ENCODE measurements at places on chromosomes 16 and 17.

GRCh38 chr16:64586781-64587180 is 535.1 kb downstream of the CDH11 start:
- no peak for DNase-seq

GRCh38 chr16:48025359-48025758 is 130.4 kb downstream of the ABCC12 start:
- no peak for DNase-seq

- no peak for DNase-seq
Observed at GRCh38 chr17:8923762-8924161, 41.7 kb downstream of the PIK3R5 start.

DNA sequence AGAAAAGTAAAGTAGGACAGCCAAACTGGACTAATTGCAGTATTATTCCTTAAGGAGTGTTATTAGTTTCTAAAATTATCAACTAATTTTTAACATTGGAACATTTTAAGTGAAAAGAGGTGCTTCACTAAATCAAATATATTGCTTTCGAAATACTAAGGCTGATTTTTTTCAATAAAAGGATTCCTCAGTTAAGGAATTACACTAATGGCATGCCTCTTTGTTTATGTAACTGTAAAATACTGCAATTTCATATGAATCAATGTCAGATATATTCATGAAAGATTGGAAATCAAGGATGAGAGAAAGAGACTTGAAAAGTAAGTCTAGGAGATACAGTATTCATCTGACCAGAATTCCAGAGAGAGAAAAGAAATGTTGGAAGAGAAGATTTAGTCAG is 129.8 kb downstream of the TANC2 start:
- no peak for DNase-seq

DNA sequence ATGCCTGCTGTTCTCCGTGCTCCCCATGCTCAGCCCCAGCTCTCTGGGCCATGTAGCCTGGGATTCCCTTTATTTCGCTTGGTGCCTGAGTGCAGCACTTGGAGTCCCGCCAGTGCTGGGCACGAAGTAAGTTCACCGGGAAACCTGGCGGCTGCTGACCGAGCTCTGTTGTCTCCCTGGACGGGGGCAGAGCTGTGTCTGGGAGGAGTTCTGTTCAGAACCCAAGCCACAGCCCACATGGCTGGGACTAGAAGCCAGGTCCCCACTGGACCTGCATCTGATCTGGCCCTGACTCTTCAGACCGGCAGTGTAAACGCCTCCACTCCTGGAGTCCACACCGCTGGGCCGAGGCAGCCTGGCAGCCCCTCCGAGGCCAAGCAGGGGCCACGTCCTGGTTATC is 37.5 kb upstream of the CIBAR2 start:
- DNase-seq = no peak

DNA sequence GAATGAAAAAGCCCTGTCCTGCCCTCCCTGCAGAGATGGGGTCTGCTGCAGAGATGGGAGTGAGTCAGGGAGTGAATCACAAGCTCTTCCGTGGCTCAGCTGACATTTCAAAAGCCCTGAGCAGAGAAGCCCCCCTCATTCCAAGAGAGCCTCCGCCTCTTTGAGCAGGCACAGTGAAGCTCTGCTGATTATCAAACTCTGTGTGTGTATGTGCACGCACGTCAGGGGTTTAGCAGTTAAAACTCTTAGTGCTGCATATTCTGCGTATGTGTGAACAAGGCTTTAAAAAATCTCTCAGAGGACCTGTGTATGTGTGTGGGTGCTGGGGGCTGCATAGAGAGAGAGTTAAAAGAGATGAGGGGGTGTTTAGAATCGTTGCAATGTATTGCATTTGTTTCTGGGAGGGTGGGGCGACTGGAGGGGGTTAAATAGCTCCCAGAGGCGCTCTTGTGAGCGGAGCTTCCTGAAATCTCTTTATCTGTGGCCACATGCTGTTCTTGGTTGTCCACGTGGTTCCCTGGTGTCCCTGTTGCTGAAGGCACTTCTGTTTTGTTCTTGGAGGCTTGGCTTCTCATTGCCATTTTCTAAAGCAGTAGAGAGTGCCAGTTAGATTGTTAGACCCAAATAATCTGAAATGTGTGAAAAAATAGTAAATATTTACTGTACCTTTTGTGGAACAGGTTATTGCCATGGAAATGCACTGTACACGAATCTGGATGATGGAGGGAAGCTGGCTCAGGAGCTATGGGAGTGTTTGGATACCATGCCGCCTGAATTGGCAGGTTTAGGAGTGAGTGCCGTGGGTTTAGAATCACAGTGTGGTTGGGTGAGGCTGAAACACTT is 116.6 kb downstream of the PRKCB start:
- DNase-seq = no peak

- DNase-seq = no peak
Observed at GRCh38 chr16:64449506-64449905, 672.4 kb downstream of the CDH11 start.

GRCh38 chr17:4566785-4567184 is 6.4 kb upstream of the GGT6 start:
- no peak for DNase-seq

DNA sequence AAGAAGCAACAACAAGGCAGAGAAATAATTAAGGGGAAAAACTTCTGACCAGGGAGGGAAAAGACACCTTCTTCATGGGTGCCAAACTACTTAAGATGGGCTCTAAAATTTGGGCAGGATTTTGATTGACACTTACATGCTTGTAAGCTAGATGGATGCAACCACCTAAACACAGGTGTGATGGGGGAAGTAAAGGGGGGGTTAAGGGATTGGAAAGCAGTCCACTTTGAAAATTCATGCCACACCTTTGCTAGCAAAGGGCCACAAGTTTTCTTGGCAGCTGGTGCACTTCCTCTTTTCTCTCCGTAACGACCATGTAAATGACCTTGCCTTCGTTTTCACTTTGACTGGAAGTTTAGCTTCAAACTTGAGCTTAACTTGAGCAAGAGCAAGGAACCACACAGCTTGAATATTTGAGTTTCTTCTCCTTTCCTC is 14.3 kb upstream of the PRKAR1A start:
- DNase-seq = no peak

- no peak for DNase-seq
Observed at GRCh38 chr16:23837553-23838308, 1.9 kb downstream of the PRKCB start.

GRCh38 chr16:21156767-21157467 is 1.6 kb upstream of the LDAF1 start:
- peak; percentile 48 for DNase-seq

DNA sequence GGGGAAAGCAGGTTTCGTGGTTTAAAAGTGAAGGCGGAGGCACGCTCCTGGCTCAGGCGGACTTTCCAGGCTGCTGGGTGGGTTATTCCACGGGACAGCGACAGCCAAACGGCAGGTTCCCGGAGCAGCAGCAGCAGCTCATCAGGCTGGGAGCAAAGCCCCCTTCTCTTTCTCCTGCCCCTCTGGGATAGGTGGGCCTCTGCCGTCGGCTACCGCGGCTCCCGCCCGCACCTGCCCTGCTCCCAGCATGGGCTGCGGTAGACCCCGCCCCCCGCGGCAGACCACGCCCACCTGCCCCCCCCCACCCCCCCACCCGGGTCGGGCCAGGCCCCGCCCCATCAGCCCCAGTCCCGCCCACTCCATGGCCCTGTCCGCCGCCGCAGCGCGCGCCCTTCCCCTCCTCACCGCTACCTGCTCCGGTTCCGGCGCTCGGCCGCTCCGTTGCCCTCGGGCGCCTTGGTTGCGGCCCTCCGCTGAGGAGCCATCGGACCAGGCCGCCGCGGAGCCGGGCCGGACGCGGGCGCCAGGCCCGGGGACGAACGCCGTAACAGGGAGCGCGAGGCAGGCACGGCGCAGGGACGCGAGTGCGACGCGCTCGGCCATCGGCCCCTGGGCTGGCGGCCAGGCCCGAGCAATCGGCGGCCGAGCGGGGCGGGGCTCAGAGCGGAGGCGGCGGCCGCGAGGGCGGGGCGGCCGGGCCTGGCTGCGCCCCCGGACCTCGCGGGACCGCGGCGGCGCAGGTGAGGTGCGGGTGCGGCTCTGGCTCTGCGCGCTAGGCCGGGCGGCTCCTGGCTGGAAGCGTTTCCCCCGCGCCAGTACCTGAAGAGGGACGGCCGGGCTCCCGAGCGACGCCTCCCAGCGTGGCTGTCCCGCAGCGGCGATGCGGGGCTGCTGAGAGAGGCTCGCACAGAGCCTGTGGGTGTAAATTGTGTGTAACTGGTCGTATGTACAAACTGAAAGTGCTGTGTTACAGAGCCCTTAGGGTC is at the start of the genes HEXD and OGFOD3:
Gene HEXD, plus strand, starts transcription at position 347 of the 986 bp plus-strand sequence. CDS start 1,453 bp downstream, outside the sequence.
Gene OGFOD3, minus strand, starts transcription at position 586 of the 986 bp plus-strand sequence. Its CDS starts 101 bp downstream, at position 485.
- peak; percentile 95 for DNase-seq

- DNase-seq = no peak
Observed at GRCh38 chr16:19868421-19868820, 16.2 kb downstream of the GPRC5B start.

DNA sequence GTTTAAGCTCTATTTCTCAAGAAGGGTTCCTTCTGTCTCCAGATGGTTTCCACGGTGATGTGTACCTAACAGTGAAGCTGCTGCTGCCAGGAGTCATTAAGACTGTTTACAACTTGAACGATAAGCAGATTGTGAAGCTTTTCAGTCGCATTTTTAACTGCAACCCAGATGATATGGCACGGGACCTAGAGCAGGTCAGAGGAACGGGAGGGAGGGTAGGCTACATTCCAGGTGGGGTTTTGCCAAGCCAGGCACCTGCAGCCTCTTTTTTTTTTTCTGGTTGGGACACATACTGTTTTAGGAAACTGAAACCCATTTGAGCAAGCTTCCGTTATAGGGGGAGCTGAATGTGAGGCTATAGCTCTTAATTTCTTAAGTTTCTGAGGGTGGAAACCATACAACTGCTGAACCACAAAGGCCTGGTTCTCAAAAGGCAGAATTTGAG is 10.6 kb downstream of the LIG3 start:
- DNase-seq = no peak

DNA sequence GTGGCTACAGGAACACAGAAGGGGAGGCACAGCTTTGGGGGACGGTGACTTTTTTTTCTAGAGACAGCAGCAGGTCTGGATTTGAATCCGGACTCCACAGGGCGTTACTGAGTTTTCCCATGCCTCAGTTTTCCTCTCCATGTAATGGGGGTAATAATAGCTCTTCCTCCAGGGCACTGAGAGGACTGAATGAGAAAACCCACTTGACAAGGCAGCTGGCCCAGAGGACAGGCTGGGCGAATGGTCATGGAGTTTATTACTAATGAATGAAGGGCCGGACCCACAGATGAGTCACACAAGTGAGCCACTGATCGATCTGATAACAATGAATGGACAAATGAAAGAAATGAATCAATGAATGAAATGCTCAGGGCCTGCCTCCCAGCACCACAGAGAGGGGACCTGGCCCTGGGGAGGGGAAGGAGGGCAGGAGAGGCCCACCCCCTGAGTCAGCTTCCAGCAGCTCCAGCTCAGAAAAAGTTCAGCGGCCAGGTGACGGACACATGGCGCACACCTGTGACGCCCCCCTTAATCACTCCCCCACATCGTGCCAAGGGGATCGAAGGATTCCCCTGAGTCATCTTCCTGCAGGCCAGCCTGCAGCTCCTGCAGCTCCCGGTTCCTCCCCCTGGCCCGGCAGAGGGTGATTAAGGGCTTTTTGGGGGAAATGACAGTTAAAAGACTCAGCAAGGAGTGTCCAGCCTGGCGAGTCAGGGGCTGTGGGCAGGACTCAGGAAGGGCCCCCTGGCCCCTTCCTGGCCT is 54.3 kb downstream of the SOCS1 start:
- DNase-seq = peak; percentile 95

GRCh38 chr17:70187383-70187782 is 18.1 kb downstream of the KCNJ2 start:
- no peak for DNase-seq

GRCh38 chr17:69250641-69251040 is 22.0 kb upstream of the ABCA10 start:
- DNase-seq = no peak

GRCh38 chr17:81601525-81602120 is 35.3 kb downstream of the NPLOC4 start:
- no peak for DNase-seq

DNA sequence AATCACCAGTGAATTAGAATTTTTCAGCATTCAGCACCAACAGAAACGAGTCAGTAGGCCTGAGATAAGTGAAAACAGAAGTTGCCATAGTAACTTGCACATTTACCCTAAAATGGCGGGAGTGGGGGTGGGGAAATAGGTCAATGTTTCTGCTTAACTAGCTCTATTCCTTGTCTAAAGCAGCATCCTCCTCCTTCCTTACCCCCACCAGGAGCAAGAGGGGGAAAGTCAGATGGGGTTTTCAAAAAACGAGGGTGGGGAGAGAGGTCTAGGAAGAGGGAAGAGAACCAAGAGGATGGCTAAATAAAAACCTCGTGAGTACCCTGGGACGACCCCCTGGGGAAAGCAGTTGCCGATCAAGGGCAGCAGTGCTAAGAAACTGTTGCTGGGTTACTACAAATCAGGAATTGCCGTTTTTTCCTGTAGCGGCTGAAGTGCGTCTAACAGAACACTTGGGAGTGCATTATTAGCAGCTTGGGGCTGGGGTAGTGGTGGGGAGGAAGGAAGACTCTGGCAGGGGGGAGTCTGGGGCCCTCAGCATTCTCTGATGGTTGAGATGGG is 34.4 kb upstream of the MNT start:
- DNase-seq = no peak

DNA sequence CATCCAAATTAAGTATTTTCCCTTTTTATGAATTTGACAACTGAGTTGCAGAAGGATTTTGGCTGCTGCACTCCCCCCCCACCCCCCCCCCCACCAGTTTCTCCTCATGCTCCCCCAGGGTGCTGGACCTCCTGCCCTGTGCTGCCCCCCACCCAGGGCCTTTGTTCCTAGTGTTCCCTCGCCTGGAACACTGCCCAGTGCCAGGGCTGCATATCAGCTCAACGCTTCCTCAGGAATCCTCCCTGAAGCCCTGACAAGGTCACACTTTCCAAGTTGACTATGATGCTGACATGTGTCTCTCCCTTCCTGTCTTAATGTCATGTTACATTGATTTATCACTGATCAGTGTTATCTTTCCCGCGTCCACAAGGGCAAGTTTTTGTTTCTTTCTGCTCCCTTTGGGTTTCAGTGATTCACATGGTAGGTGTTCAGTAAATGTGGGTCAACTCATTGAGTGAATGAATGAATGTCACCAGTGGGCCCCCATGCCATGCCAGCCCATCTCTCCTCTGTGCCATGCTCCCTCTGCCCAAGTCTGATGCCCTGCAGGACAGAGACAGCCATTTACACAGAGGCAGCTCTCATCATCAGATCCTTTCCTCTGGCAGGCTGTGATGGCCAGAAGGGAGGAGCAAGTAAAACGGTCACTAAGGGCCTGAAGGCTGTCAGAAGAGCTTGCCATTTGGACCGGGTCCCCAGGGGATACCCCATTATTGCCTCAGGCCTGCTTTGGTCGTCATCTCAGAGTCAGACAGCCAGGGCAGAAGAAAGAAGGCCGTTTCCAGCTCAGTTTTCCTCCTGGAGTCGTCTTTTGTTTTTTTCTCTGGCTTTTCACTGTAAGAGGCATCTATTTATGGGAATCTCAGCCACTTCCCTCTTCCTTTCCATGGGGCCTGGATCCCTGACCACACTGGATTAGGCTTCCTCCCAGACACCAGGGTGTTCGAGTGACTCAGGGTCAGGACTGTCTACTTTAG is 386.2 kb downstream of the SNX29 start:
- DNase-seq = no peak

DNA sequence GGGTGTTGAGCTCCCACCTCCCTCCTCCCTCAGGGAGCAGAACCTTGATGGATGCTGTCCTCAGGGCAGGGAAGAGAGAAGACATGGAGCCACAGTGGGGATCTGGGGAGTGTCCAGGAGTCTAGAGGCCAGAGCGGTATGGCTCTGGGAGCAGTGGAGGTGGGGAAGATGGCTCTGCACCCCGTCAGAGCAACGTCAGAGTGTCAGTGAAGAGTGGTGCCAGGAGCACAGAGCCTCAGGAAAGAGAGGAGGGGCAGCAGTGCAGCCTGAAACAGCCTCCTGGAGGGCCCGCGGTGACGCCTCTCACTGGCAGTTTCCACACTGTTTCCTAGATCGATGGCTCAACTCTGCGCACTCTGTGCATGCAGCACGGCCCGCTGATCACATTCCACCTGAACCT is 23.2 kb upstream of the SLC5A11 start:
- no peak for DNase-seq
